Brain (organoid and tissue), 16 donors: ENCODE measurements at places on chromosomes 6 and 20.

DNA sequence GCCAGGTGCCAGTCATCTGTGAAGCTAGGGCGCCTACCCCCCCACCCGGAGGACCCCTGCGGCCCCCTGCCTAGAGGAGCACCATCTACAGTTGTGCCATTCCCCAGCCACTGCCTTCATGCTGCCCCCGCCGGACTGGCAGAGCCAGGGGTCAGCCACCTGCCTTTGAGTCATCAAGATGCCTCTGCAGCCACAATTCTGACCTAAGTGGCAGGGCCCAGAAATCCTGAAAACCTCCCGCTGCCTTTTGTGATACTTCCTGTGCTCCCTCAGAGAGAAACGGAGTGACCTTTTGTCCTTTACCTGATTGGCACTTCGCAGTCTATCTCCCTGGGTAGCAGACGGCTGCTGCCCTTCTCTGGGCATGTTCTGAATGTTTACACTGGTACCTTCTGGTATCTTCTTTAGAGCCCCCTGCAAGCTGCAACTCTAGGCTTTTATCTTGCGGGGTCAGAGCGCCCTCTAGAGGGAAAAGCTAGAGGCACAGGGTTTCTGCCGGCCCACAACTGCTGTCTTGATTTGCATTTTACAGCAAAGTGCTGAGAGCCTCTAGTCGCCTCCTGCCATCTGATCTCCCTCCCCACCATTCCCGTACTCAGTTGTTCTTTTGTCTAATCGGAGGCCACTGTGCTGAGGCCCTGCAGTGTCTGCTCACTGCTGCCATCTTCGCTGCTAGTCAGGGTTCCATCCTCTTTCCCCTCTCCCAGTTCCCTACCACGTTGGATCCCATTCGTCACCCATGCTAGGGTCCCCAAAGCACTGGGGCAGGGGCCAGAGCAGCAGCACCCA is 26.9 kb downstream of the SPATA2 start:
- DNase-seq: peak; percentile 86

- DNase-seq: no peak
These were observed 65.1 kb upstream of the CDH4 start for GRCh38 chr20:61186771-61187472.

DNA sequence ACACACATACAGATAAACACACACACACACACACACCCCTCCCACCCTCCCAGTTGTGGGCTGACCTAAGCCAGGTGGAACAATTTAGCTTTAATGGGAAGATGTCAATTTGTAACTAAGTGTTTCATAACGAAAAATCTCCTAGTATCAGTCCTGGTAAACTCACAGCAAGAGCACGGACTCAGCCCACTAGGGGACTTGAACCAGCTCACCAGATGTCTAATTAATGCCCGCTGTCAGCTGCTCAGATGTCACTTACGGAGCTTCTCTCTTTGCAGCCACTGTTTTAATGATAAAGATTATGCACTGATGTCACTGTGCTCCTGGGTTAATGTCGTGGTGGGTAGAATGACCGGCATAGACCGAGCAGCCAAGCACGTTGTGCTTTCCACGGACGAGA is 116.6 kb upstream of the INSM1 start:
- no peak for DNase-seq

DNA sequence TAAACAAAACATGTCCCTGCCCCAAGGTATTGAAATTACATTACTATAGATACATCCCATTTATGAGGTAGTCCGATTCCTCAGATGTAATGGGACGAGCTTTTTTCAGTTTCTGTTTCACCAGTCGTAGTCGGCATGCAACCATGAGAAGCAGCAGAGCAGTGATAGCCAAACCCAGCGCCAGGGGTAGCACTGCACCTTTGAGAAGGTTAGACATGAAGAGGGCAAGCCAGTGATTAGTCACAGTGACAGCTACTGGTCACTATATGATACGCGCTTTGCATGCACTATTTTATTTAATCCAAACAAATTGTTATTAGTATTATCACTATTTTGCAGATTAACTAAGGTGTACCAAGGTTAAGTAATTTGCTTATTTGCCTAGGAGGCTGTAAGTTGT is 43.7 kb downstream of the LRP11 start:
- no peak for DNase-seq

DNA sequence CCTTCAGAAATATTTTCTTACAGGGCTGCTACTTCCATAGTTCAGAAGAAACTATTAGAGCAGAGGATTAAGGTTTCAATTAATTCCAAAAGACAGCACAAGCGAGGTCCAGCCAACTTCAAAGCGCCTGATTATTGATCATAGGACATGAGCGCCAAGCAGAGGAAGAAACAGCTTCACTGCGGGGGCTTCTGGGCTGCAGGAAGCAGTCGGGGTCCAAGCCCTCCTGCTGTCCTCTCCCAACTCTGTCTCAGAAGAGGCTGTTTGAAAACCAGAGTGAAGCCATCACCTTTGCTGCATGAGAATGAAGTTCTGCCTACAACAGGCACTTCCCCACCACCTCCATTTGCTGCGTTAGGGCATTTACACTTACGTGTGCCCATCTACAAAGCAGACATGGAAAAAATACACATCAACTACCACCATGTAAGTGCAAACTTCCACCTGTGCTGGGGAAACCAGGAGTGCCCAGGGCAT is 23.9 kb downstream of the SUMO4 start:
- DNase-seq: no peak

- DNase-seq: no peak
These were observed 133.2 kb downstream of the NFATC2 start for GRCh38 chr20:51409192-51409880.

DNA sequence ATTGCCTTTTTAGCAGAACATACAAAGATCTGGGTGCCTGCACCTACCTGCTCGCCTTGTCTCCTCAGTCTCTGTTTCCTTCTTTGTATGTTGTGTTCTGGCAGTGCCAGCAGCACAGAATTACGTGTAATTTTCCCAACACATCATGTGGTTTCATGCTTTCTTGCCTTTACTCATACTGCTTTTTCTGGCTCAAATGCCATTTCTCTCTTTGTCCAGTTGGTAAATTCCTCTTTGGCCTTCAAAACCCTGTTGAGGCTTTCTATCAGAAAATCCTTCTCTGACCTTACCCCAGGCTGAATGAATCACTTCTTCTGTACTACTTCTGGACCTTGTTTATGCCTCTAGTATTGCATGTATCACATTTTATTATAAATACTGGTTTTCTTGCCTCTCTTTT is 31.8 kb downstream of the L3MBTL3 start:
- no peak for DNase-seq

DNA sequence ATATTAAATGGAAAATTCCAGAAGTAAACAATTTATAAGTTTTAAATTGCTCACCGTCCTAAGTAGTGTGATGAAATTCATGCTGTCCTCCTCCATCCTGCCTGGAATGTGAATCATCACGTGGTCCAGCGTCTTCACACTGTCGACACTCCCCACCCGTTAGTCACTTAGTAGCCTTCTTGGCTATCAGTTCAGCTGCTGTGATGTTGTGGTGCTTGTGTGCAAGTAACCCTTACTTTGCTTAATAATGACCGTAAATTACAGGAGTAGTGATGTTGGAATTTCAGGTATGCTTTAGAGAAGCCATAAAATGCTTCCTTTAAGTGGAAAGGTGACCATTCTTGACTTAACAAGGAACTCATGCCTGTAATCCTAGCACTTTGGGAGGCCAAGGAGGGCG is 25.2 kb downstream of the RIOK1 start:
- no peak for DNase-seq

DNA sequence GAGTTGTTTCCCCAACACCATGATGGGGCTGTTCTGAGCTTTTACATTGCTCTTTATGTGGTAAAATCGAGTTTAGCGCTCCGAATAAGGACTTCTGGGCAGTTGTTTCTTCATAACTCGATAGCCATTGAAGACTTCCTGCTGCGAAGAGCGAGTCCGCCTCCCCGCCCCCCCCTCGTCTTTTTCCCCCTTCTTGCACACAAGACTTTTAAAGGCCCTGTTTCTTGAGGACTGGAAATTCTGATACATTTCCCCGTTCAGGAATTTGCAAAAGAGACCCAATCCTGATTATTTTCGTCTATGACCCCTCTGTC is 1.5 kb upstream of the CITED2 start:
- DNase-seq: no peak

- no peak for DNase-seq
These were observed 42.9 kb downstream of the UQCC1 start for GRCh38 chr20:35368666-35369423.

GRCh38 chr20:63708301-63709148 is 686 bp downstream of the ZGPAT start:
- DNase-seq: no peak

- DNase-seq: peak; percentile 61
These were observed 74.2 kb downstream of the EZR start for GRCh38 chr6:158744986-158745430.

GRCh38 chr6:99092461-99092860 is 144.7 kb upstream of the FBXL4 start:
- no peak for DNase-seq

- DNase-seq: no peak
These were observed 396.1 kb downstream of the PAX1 start for GRCh38 chr20:22101606-22102005.

- DNase-seq: no peak
These were observed 59.4 kb upstream of the SCP2D1 start for GRCh38 chr20:18754030-18754652.

DNA sequence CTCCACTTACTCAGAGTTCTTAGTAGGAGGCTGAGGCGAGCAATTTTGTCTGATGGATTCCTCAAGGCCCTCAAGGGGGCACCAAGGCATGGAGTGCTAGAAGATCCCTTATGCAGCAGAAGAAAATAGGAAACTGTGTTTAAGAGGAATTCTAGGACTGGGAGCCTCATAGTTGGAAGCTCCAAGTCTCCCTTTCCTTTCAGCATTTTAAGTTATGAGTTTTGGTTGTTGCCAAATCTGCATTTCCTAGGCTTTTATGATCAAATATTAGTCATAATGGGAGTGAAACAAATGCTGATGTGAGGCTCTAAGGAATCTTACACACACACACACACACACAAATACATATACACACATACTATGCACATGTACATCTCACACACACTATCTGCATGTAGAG is 714.0 kb downstream of the UTRN start:
- no peak for DNase-seq

- DNase-seq: peak; percentile 62
These were observed 265.9 kb downstream of the DLL1 start for GRCh38 chr6:170024940-170025339.

- peak; percentile 81 for DNase-seq
These were observed 40.0 kb downstream of the MYLIP start for GRCh38 chr6:16168858-16169257.

DNA sequence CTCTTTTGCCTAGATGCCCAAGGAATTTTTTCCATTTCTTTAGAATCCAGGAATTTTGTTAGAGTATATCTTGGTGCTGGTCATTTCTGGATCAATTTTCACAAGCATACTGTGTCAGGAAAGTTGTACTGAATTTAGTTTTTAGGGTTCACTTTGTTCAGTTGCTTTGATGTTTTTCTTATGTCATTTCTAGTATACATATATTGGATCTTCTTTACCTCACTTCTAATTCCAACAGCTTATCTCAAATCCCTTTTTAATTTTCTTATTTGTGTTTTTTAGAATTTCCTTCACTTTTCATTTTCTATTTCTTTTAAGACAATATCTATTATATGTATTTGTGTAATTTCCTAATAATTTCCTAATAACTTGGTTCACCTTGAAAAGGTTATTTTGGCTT is 281.0 kb upstream of the AGPAT4 start:
- no peak for DNase-seq

- DNase-seq: no peak
These were observed 42.0 kb upstream of the KCNQ5 start for GRCh38 chr6:72579865-72580264.

- DNase-seq: no peak
These were observed 33.8 kb upstream of the NT5E start for GRCh38 chr6:85416049-85416448.

- DNase-seq: no peak
These were observed 37.4 kb downstream of the COX4I2 start for GRCh38 chr20:31674895-31675827.

GRCh38 chr20:44541992-44542391 is 20.1 kb upstream of the SERINC3 start:
- DNase-seq: no peak

- no peak for DNase-seq
These were observed 3.3 kb upstream of the E2F1 start for GRCh38 chr20:33689493-33689892.

DNA sequence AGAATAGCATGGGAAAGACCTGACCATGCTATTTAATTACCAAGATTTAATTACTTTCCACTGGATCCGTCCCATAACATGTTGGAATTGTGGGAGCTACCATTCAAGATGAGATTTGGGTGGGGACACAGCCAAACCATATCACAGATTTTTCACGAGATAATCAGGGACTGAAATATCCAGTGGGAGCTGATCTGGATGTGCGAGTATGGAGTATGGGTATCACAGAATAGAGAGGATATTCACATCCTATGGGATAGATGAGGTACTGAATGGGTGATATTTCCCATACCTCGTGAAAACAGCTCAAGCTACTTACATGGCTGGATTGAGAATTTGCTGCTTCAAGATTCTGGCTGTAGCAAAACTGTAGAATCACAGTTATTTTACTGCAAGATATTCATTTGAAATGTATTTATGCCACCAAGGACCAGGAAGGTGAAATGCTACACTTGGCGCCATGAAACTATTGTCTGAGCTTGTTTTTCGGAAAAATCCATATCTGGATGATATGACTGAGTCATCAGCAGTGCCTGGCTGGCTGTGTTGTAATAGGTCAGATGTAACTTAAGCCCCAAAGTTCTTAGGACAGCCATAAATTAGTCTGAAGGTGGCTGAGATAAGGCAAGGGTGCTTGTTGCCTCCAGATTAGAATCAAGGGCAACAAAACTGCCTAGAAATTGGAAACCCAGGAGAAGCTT is 29.8 kb downstream of the KCNS1 start:
- DNase-seq: no peak

- DNase-seq: peak; percentile 89
These were observed 119.6 kb downstream of the SCML4 start for GRCh38 chr6:107704347-107705013.

DNA sequence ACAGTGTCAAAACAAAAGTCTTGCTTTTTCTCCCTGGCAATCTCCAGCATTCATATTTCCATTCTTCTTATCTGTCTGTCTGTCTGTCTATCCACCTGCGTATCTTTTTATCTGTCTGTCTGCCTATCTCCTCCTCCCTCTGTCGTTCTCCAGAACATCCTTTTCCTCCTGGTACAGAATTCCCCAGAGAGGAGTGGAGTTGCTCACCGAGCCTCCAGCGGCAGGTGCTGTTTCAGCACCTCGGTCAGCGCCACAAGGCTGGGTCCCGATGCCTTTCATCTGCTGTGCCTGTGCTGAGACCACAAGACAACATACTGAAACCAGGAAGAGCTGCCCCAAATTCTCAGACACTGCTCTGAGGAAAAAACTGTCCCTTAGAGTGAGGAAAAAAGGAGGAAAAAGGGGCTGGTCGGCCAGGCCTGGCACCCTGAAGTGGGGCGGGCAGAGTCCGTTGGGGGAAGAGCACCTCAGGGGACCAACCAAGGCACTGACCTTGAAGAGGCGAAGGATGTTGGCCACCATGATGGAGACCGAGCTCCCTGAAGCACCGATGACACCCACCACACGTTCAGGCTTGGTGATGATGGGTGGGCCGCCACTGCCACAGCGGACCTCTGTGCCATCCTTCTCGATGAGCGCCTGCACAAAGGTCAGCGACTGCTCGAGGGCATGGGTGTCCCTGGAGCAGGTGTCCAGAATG is 13.3 kb downstream of the GRM4 start:
- DNase-seq: peak; percentile 59
